ENCODE measurements at places on chromosomes 6 and 20.
A peak's percentile ranks its signal among the peaks of the same experiment; 100 is the strongest.

- no peak for DNase-seq
These were observed 5.2 kb upstream of the NRSN2 start for GRCh38 chr20:341682-342081.

GRCh38 chr20:33859157-33859695 lies 48.1 kb downstream of the CHMP4B start:
- no peak for DNase-seq

- DNase-seq, result no peak
These were observed 63.4 kb downstream of the DST start for GRCh38 chr6:56579155-56579851.

DNA sequence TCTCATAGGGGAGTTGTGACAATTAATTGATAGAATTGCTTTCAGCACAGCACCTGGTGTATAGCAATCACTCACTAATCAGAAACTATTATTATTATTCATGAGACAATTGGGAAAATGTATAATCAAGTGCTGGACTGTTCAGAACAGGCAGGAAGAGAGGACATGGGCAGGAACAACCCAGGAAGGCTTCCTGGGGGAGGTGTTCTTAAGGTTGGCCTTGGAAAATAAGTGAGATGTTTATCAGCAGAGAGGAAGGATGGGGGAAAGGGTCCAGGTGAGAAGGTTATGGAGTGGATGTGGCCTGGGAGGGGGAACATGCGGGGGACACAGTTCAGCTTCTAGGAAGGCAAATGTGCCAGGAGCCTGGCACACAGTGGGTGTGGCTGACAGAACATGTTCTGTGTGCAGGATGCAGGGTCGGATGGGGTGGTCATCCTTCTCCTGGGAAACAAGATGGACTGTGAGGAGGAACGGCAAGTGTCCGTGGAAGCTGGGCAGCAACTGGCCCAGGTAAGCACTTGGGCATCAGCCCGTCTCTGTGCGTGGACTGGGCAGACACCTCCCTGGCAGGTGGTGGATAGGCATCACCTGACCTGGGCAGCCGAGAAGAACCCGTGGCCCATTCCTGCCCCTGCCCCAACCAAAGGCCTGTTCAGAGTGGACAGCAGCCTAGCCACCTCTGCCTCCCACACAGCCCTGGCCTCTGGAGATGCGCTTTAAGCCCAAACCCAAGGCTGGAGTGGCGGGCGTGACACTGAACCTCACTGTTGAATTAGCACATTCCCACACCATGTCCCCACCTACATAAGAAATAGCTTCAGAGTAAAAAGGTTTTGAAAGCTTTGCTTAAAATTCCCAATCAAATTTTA lies 30.9 kb downstream of the RAB44 start:
- DNase-seq, result no peak

DNA sequence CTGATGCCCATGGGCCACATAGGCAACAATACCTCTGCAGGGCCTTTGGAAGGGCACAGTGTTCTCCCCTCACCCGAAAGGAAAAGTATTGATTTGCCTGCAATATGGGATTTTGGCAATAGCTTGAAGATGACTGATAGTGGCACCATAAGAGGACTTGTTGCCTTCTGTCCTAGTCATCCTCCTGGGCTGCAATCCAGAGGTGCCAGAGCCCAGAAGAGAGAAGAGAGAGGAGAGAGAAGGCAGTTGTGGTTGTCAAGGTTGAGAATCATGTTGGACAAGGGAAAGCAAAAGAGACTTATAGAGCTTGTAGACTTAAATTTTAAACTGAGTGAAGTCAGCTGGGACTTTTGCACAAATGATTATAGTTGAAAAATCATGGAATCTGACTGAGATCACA lies 14.6 kb downstream of the HDGFL1 start:
- DNase-seq, result no peak

DNA sequence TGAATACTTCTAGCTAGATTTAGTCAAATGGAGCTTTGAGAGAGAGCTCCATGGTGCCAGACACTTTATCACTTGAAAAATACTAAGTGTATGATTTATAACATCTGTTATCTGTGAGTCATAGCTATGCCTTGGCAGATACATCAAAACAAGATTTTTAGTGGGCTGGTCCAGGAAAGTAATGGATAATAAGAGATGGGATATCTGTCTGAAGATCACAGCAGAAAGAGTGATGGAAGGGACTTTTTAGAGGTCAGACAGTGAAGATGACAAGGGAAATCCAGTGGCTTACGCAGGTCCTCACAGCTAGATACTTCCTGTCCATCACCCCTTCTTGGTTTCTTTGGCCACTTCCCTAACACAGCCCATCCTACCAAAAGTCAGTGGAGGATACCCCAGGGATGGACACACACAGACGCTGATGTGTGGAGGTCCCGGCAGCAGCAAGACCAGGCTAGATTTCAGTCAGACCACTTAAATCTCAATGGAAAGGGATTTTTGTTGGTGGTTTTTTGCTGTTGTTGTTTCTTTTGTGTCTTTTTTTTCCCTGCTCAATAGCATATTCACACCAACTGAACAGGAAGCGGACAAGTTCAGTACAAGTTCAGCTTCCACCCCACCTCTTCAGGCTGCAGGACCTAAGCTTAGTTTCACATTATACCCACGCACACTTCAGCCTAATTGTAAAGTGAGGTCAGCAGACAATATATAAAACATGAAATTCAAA lies 209.3 kb downstream of the ALDH8A1 start:
- no peak for DNase-seq

- DNase-seq, result no peak
These were observed 48.9 kb upstream of the ARMC2 start for GRCh38 chr6:108799354-108799717.

- DNase-seq, result no peak
These were observed 101.1 kb upstream of the SCAF8 start for GRCh38 chr6:154632119-154632518.

- no peak for DNase-seq
These were observed 107.7 kb upstream of the BTN3A2 start for GRCh38 chr6:26257272-26257671.

DNA sequence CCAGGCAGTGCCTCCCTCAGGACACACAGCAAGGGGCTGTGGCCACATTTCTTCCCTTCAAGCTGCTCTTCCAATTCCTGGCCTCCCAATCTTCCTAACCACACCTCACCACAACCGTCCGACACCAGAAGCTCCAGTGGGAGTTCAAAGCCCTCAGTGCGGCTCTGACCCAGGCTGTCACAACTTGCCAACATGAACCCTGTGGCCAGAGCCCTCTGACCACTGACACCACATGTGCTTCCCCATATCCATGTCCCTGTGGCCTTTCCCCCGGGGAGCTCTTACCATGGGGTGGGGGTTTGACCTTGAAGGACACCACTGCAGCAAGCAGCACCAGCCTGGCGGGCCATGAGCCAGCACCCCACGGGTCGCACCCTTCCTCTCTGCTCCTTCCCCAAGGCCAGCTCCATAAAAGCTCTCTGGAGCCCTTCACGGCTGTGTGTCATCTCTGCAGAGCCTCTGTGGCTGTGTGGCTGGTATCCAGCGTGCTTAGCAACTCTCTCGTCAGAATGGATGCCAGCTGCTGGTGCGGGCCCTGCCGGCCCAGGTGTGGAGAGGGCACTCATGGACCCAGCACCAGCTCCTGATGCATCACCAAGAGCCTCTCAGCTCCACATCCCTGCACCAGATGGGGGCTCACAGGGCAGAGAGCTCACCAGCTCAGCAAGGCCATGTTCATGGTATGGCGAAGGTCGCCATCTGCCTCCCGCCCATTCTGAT lies 106.1 kb downstream of the PSMB1 start:
- no peak for DNase-seq

DNA sequence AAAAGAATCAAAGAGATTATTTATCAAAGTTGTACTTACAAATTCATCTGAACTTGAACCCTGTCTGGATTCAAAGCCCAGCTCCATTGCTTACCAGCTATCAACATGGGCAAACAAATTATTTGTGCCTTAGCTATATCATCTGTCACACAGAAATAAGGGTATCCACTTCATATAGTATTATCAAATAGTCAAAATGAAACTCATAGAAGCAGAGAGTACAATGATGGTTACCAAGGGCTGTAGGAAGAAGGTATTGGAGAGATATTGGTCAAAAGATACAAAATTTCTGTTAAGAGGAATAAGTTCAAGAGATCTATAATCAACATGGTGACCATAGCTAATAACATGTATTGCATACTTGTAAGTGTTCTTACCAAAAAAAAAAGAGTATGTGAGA lies 87.8 kb upstream of the CCDC28A start:
- DNase-seq, result no peak

GRCh38 chr20:2349801-2350200 lies 30.9 kb upstream of the TGM6 start:
- no peak for DNase-seq

GRCh38 chr6:81727876-81728517 lies 24.5 kb downstream of the TENT5A start:
- no peak for DNase-seq

DNA sequence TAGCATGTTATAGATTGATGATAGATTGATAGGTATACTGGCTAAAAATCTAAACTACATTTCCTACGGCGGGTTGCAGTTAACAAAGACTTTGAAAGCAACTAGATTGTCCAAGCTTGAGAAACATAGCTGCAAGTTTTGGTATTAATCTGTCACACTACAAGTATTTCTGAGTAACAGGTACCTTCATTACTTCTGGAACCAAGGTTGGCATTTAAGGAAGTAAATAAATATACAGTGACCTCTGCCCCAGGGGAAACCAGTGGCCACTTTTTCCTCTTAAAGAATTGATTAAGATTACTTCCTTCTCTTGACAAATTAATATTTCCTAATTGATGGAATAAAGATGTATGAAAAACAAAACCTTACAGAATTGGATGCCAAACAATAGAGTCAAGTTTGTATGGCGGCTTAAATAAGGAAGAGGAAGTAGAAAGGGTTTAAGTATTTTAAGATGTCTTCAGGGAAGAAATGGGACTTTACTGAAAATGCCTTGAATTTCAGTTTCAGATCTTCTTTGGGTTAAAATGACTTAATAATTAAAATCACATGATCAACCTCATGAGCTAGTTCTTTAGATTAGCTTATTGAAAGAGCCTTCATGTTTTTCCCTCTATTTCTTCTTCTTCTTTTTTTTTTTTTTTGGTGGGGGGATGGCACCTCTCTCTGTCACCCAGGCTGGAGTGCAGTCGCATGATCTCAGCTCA lies 132.8 kb downstream of the DOK5 start:
- no peak for DNase-seq

DNA sequence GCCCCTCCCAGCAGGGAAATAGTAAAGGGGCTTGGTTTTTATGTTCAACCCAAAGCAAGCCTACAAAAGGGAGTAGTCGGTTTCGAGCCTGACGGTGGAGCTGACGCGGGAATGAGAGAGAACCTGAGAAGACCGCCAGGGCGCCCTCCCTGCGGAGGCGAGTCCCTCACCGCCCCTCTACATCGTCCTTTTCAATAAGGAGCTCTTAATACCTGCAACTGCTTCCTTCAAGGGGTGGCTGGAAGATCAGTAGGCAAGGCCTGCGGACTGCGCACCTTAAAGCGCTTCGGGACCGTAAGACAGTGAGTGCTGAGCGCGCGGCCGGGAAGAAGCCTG lies 709 bp upstream of the ZNF76 start:
- peak; percentile 43 for DNase-seq

GRCh38 chr6:86595641-86596040 lies 341.7 kb upstream of the HTR1E start:
- no peak for DNase-seq

DNA sequence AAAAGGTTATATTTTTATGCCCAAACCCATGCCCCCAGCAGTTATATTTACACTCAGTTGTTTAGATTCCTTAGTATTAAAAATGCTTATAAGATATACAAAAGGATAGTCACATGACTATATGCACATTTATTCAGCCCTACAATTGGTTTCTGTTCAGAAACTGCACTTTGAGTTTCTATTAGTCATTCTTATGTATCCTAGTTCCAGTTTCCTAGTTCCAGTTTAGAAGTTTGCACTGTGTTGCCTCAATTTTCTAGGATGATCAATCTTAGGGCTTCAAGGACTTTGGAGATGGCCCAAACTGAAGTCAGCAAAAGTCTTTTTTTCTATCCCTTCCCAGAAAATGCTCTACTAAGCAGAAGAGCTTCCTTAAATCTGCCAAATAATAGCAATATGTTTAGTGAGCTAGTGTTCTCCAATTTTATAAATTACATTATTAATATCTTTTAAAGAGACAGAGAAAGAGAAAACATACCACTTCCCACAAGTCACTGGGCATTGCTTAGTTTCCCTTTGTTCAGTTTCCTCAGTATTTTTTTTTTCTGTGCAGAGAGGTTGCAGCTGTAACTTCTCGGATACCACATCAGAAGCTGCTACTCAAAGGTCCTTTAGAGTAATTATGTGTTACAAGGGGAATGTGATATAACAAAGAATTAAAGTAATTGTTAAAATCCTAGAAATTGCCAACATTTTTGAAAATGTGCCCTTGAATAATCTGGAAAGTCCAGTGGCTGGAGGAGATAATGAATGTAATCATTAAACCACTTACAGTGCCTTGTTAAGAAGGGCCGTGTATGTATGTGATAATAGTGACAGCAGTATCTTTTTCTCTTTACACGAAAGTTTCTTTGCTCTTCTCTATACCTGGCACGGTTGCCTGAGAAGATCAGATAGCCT lies 138.8 kb downstream of the KHDRBS2 start:
- DNase-seq, result no peak

- no peak for DNase-seq
These were observed 83.7 kb upstream of the TMEM30A start for GRCh38 chr6:75368151-75368779.

GRCh38 chr20:21571841-21572690 lies 58.2 kb upstream of the NKX2-2 start:
- DNase-seq, result no peak

- DNase-seq, result no peak
These were observed 43.0 kb downstream of the FRK start for GRCh38 chr6:116017546-116018295.

DNA sequence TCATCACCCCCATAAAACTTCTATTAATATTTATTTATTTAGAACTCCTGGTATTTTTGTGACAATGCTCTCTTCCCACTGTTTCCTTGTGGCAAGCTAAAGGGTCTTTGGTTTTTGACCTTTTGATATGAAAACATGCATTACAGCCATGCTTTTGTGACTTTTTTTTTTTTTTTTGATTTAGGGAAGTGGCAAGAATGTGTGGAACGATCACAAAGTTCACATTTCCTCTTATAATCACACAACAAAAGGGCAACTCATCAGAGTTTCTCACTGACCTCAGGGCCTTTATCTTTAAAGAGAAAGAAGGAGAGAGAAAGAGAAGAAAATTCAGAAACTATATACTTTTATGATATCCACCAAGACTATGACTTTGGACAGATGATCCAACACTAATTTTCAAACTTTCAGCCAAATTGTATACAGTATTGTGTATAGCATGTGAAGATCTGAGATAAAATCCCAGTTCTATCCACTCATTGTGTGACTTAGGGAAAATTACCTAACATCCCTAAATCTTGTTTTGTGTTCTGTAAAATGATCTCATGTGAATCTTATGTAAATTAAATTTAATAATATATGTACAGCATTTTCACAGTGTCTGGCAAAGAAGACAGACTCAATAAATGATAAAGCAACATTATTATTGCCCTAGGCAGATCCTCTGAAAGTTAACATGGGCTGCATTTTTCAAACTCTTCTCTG lies 106.8 kb upstream of the MARCKS start:
- no peak for DNase-seq

- no peak for DNase-seq
These were observed 306.9 kb downstream of the DHX35 start for GRCh38 chr20:39268981-39269461.
